NCI-H1436 (cell line): ENCODE measurements at places on chromosomes 6 and 20.

DNA sequence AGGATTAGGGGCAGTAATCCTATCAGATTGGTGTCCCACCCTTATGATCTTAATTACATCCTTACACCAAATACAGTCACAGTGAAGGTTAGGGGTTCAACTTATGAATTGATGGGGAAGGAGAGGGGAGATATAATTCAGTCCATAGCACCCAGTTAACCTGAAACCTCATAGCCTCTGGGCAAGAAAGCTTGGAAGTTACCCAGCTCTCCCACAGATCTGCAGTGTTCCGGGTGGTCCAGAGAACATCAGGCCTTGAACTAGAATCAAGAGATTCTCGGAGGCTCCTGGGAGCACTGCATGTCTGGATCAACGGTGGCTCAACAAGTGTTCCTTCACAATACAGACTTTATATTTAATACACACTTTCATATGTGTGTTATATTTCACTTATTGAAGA lies 392.6 kb upstream of the MARCKS start:
- no peak for DNase-seq

DNA sequence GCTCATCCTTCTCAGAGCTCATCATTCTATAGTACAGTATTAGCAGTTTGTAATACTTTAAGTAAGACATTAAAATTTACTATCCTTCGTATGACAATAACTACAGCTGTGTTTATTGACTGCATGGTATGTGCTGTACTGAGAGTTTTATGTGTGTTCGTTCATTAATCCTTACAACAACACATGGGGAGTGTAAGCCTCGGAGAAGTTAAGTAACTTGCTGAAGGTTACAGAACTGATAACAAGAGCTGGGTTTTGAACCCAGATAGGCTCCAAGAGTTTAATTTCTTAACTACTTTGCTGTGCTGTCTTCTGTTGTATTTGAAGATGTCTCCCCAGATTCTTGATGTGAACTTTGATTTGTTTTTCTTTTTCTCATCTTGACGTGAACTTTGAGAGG lies 23.7 kb downstream of the BRPF3 start:
- DNase-seq = no peak

DNA sequence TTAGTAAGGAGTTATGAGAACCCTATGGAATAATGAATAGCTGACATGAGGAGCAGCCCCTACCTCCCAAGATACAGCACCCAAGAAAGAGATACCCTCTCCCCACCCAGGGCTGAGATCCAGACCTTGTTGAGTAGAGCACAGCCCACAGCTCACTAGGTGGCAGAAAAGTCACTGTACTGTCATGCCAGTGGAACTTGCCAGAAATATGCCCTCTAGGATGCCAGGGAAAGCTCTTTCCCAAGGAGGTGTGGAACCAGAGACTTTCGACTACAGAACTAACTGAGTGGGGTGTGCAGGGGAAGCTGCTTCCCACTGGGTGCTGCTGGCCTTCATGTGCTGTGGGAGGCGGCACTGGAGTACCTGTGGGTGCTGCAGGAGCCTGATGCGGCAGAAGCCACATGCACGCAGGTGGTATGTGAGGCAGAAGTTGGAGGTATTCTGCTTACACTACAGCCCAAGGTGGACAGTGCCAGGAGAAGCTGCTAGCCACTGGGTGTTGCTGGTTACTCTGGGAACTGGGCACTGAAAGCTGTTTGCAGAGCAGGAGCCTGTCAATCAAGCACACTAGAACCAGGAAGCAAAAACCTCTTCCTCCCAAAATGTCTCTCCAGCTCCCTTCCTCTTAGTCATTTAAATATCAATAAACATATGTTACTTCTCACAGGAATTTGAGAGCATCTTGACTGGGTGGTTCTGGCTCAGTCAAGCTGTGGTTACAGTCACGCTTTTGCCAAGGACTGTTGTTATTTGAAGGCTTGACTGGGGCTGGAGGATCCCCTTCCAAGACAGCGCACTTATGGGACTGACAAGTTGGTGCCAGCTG lies 17.8 kb downstream of the ARMC12 start:
- no peak for DNase-seq

- DNase-seq = no peak
Measured at GRCh38 chr20:44406572-44407137, 51.2 kb downstream of the HNF4A start.

- DNase-seq = no peak
Measured at GRCh38 chr6:30997301-30997700, 13.0 kb upstream of the MUC22 start.

- no peak for DNase-seq
Measured at GRCh38 chr6:29995340-29995777, 53.0 kb downstream of the HLA-A start.

DNA sequence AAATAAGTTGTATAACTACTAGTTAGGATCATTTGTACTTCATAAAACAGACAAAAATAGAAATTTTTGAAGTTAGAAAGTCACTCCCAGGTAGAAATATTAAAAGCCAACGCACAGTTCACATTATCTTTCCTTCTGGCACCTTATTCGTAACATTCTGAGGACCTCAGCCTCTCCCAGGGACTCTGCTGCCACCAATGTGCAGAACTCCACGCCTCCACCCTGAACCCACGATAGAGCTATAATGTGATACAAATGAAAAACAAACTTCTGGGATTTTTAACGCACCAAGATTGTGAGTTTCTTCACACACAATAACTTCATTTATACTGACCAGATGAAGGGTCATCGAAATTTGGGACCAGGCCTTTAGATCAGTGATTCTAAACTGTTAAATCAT lies 9.5 kb downstream of the BMP7 start:
- DNase-seq = no peak

DNA sequence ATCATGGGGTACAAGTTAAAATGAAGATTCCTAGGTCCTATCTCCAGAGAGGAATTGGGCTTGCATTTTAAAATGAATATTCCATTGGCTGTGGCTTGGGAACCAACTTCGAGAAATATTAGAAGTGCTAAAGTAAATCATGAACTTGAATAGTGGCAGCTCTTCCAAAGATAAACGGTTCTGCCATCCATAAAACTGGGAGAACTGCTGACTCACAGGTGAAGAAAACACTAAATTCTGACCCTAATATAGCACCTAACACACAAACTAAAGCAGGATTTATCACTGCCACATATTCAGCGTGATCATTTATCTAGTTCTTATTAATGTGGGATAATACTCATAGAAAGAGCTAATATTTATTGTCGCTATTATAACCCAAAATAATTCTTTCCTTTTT lies 508.1 kb upstream of the ID4 start:
- DNase-seq = no peak

DNA sequence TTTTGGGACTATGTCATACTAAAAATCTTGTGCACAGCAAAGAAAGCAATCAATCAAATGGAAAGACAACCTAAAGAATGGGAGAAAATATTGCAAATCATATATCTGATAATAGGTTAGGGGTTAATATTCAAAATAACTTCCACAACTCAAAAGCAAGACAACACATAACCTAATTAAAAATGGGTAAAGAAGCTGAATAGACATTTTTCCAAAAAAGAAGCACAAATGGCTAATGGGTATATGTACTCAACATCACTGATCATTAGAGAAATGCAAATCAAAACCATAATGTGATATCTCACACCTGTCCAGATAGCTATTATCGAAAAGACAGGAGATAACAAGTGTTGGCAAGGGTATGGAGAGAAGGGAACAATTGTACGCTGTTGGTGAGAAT lies 53.0 kb downstream of the SYCP2L start:
- DNase-seq = no peak

GRCh38 chr6:8441452-8441851 lies 6.1 kb upstream of the SLC35B3 start:
- no peak for DNase-seq

GRCh38 chr6:140677781-140678528 lies 1303.5 kb upstream of the CITED2 start:
- DNase-seq = no peak

GRCh38 chr20:20439602-20440190 lies 71.8 kb downstream of the INSM1 start:
- peak; percentile 83 for DNase-seq

DNA sequence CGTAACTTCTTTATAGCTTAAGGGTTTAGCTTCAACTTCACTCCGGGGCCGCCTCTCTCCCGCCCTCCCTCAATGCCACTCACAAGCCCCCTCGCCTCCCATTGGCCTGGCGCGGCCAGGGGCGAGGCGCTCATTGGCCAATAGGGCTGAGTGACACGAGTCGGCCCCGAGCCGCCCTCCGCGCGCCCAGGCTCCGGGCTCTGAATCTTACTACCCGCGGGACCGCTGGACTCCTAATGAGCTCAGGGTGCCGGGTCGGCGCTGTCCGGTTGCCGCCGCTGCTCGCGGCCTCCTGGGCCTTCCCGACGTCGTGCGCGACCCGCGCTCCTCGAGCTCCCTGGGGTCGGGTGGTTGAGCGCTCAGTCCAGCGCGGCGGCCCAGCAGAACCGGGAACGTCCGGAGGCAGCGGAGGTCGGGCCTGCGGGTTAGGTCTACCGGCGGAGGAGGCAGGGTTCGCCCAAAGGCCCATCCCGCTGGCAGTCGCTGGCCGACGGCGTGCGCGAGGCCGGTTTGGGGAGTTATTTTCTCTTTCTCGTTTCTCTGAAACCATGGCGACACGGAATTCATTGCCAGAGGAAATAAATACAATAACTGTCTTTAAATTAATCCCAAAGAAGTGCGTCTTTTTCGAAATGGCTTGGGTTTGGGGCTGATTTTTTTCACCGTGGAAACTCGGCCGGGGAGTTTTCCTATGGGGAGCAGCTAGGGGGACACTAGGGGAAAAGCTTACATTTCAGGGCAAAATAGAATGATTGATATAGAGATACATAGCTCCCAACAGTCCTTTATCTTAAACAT lies at the start of gene SIM1:
TSS of gene SIM1 (minus strand) at position 19 of the 798 bp plus-strand sequence. CDS start 1,453 bp downstream, outside the sequence.
- DNase-seq = peak; percentile 75

GRCh38 chr20:2449386-2449785 lies 21.2 kb downstream of the SNRPB start:
- no peak for DNase-seq

DNA sequence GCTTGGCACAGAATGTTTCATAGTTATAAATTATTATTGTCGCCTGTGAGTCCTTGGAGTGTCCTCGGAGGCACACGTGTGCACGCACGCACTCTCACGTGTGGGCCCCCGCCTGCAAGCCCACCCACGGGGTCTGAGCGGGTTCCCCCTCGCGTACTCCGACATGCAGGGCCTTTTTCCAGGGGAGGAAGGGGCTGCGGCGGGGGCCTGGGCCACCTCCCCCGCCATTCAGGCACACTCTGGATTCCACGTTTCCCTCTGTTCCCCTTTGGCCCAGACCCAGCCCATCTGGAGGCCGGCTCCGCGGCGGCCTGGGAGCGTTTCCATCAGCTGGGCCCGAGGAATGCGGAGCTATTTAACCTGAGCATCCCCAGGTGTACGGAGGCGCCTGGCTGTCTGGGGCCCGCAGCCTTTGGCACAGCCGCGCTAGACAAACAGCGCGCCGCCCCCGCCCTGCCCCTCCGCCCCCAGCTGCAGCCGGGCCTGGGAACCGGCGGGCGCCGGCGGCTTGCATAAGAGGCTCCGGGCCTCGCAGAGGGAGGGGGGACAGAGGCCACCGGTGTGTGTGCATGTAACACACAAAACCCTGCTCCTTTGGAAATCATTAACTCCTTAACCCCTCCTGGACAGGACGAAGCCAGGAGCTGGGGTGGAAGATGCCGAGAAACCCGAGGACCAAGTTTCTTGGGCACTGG lies 3.3 kb downstream of the ID1 start:
- DNase-seq = peak; percentile 79

- no peak for DNase-seq
Measured at GRCh38 chr6:6660339-6661045, 72.0 kb downstream of the LY86 start.

- DNase-seq = no peak
Measured at GRCh38 chr20:36175475-36175995, 21.0 kb downstream of the EPB41L1 start.

DNA sequence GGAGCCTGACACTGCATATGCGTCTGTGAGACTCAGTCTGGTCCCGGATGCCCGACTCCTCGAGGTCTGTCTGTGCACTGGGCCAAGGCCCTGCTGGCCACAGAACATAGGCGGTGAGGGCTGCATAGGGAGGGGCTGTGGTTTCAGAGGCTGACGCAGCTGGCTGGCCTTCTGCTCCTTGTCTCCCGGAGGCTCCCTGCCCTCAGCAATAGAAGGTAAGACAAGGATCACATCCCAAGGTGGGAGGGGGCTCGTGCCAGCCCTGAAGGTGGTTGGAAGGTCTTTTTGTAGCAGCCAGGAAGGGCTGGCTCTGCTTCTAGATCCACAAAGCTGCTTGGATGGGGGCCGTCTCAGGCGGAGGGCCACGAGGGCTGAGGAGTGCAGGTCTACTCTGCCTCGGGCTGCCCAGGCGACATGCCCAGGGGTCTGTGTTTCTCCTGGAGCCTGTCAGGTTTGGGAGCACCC lies 239.8 kb upstream of the SULF2 start:
- DNase-seq = no peak

GRCh38 chr6:120328521-120328920 lies 979.0 kb upstream of the MAN1A1 start:
- DNase-seq = no peak

DNA sequence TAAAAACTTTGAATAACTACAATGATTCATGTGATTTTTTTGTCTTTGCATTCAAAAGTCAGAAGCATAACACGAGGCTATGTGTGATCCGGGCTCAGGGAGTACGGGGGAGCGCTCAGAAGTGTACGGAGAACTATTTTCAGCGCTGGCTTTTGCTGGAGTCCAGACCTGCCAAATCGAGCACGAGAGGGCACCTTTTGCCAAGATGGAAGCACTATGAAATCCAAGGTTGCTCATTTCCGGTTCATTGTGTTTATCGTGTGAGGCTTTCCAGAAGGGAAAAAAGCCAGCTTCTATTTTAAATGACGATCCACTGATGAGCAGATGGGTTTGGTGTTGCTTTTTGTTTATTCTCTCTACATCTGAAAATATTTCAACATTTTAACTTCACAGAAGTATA lies 11.3 kb downstream of the RAMACL start:
- no peak for DNase-seq

DNA sequence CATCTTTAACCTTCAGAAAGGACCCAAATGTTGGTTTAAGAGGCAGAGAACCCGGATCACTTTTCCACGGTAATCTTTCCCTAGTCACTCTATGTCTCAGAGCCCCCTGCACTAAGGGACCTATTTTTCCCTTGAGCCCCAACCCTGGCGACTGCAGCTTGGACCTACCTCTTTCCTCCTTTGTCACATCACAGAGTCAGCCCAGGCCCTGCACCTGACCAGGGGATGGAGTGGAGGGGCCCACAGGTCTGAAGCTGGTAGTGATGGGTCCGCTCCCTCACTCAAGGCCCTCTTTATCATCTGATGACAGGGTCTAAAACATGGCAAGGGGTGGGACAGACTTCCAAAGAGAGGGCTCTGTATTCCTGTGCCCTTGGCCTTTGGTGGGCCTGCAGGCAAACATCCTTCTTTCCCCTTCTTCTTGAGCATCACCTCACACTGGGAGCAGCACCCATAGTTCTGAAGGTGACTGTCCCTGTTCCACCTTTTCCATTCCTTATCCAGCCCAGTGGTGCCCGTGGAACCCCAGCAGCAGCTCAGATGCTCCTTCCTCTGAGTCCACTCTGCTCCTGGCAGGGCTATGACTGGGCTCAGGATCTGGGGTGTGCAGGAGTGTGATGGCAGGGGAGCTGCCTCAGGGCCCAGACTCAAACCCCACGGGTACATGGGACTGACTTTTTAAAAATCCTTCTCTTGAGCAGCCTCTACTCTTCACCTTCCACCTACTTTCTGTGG lies 6.3 kb downstream of the RAET1L start:
- DNase-seq = no peak
